ENCODE measurements at places on chromosomes 11 and 22.

DNA sequence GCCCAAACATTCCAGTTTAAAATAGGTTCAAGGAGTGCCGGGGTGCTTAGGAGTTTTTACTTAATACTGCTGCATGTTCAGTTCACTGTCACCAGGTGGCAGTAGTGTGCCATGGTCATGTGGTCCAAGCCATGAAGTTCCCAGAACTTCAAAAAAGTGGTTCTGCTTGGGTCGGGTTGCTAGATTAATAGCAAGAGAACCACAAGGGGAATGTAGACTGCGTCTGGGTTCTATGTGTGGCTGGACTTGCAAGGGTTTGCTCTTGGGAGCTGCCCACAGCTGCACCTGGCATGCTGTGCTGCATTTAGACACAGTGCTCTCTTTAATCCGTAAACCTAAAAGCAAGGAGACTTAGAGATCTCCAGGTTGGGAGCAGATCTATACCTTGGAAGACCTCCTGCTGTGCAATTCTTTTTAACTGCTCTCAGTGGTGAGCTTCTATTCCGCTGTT lies 6.5 kb upstream of the SPON1 start:
- DNase-seq, result peak; percentile 69

GRCh38 chr11:6635082-6635932 lies 16.1 kb upstream of the TPP1 start:
- peak; percentile 67 for DNase-seq

DNA sequence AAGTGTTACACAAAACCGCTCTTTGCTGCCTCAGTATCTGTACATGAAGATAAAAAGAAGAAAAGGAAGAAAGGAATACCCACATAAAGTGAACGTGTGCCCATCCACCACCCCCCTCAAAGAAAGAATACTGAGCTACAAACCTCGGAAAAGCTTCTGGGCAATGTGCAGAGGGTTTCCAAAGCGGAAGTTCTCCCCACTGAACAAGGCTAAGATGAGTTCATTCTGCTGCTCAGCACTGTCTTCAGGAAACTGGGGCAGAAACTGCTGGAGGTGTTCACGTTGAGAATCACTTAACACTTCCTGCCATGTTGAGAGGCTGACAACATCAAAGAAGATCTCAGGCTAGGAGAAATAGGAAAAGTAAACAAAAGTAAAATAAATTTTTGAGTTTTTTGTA lies 6.9 kb downstream of the NFRKB start:
- no peak for DNase-seq

GRCh38 chr11:5550440-5551095 lies 2.2 kb upstream of the OR52H1 start:
- no peak for DNase-seq

GRCh38 chr11:99565333-99565732 lies 544.6 kb downstream of the CNTN5 start:
- no peak for DNase-seq

DNA sequence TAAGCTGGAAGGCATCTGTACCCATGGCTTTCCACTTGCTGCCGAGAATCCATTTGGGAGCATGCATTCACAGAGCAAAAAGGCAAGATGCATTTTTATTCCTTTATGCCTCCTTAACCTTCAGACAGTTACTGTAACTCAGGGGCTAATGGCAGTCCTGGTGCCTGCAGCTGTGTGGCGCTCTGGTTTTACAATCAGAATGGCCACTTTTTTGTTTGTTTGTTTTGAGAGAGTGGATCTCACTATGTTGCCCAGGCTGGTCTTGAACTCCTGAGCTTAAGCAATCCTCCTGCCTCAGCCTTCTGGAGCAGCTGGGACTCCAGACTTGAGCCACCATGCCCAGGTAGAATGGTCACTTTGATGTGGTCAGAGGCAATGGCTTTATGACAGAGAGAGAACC lies 101.8 kb downstream of the NAV2 start:
- DNase-seq, result no peak

GRCh38 chr11:12581416-12581815 lies 92.8 kb upstream of the TEAD1 start:
- no peak for DNase-seq

DNA sequence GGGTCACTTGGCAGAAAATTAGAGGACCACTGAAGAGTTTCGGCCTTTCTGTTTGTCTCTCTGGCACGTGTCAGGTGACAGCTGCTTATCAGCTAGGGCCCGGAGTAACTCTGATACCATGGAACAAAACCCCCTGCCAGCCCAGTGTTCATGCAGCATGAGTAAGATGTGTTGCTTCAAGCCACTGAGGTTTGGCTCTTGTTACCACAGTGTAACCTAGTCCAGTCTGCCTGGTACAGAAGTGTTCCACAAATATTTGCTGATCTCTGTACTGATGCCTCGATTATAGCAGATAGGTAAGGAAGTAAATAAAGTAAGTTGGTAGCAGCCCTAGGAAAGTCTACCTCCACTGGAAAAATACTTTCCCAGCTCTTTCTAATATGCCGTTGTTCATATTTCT lies 20.5 kb upstream of the ETS1 start:
- DNase-seq, result no peak

GRCh38 chr11:111245425-111245824 lies at the start of gene POU2AF2:
POU2AF2 (plus strand) TSS chr11:111245725; CDS start chr11:111245854, 129 bp downstream.
- no peak for DNase-seq

DNA sequence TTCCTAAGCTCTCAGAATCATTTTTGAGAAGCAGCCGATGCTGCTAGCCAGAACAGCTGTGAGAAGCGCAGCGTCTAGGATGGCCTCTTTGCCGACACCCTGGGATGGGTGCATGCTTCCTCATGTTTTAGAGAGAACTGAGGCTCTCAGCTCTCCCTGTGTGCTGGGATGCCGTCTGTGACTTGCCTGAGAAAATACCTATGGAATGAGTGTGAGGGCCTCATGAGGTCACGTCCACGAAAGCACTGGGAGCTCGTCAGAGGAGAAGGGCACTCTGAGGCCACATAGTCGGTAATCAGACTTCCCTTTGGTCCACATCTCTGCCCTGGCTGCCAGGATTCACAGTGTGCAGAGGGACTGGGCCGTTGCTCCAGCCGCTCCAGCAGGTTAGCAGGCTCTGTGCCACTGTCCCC lies 54.7 kb downstream of the MICAL3 start:
- no peak for DNase-seq

- DNase-seq, result no peak
Measured at GRCh38 chr11:78691215-78691614, 116.6 kb upstream of the NARS2 start.

DNA sequence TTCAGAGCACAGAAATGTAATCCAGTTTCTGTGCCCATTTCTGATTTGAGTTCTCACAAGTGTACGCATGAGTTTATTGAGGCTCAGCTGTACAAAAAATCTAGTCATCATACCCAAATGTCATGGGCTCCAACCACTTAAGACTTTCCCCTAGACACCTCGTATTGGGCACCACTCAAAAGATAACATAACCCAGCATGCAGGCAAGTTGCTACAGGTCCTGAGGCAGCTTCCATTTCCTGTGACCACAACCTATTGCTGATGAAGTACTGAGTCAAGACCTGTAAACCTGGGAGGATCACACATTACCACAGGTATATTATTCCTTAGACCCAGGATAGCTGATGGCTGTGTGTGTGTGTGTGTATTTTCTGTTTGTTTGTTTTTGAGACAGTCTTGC lies 95.2 kb downstream of the MRTFA start:
- DNase-seq, result no peak

DNA sequence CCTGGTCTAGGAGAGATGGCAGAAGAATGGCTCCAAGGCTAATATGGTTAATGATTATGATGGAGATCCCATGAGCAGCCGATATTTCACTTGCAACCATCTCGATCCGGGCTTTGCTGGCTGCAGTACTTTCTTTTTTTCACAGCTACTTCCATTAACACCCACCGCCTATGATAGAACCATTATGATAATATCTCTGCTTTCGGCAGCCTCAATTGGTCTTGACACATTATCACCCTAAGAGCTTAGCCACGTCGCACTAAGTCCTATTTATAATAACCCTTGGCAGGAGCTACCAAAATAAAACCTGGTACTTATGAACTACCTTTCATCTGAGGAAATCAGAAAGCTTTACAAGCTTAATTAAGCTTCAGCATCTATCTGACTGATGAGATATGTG lies 7.6 kb upstream of the FJX1 start:
- DNase-seq, result no peak

DNA sequence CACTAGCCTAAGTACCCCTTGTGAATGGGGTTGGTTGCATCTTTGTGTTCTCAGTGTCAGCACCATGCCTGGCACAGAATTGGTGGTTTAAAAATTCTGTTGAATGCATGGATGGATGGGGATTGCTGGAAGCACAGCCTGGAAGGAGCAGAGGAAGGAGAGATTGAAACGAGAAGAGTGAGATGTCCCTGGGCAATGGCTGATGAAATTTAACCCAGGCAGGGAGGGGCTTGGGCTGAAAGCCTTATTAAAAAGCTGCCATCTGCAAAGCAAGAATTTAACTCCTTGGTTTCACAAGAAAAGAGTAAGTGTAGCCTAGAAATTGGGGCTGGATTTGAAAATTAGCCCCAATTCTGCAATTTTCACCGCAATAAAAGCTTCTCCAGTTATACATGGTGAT lies 126.7 kb downstream of the TEAD1 start:
- no peak for DNase-seq

GRCh38 chr11:43880640-43881159 lies at the start of gene ALKBH3:
ALKBH3 (plus strand) TSS chr11:43880831; CDS start chr11:43882653, 1,822 bp downstream.
- peak; percentile 93 for DNase-seq

- no peak for DNase-seq
Measured at GRCh38 chr22:36926721-36927435, 13.4 kb downstream of the CSF2RB start.

DNA sequence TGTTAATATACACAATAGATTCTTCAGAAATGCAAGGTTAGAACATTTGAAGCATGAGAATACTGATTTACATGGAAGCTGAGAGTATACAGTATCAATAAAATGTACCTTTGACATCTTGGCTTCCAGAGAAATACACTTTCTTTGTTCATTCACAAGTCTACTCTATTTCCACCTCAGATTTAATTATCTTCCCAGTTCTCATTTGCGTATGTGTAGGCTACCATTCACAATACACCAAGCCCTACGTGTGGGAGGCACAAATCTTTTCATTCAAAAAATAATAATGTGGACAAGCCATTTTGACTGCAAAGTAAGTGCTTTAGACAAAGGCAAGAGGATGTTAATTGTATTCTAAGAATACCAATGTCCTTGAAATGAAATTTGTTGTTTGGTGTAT lies 132.7 kb upstream of the MTMR2 start:
- no peak for DNase-seq

DNA sequence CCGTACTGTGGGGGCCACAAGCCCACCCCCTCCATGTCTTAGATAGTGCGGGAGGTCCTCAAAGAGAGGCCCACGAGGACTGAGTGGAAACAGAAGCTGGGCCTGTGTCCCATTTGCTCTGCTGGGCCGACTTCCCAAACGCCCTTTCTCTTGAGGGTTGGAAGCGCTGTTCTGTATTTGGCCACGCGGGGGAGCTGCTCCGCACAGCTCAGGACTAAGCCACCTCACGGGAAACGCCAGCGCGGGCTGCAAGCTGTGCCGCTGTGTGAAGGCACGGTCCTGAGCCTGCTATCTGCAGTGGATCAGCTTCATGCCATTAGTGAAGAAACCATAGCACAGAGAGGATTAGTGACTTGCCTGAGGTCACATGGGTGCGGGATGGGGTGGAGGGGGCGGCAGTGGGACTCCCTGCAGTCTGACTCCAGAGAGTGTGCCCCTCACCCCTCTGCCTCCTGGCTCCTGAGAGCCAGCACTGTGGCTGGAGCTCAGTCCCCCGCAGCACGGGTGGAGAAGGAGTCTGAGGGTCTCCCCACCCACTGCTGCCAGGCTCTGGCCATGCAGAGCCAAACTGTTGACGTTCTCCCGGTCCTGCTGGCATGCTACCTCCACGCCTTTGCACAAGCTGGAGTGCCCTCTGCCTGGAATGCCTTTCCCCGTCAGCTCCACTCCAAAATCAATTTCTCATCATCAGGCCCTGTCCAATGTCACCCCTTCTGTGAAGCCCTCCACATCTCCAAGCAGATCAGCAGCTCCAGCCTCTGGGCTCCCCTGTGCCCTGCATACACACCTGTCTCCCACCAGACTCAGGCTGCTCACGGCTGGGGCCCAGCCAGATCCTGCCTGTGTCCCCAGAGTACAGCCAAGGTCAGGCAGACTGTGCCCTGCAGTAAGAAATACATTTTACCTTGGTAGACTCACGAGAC lies 51.5 kb upstream of the LRRC32 start:
- DNase-seq, result peak; percentile 91

DNA sequence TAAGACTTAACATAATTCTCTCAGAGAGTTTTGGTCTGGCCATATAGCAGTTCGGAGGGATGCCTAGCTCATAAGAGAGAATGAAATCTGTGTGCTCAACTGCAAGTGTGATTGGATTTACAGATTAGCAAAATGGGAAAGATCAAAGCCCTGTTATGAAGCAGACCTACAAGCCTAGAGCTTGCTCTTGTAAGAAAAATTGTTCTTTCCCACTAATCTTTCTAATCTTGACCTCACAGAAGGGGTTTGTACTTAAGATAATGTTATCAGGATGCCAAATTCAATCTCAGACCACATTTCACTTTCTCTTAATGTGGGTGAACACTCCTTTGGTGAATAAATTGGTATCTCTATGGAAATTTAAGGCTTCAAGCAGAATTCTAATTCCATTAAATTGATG lies 267.2 kb downstream of the RAB38 start:
- no peak for DNase-seq

DNA sequence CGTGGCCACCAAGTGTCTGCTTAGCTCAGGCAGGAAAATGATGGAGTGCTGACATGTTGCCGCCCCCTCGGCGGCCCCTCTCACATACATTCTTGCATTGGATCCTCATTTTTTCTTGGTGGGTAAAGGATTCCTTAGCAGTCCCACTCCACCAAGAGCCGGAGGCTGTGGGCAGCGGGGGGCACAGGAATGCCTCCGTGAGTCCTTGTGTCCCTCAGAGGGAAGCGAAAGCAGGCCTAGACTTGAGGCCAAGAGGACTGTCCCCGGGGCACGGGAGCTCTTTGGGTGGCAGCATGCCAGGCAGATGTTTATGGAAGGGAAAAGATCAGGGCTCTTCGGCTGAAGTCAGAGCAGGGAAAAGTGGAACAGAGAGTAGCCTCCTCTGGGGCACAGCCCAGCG lies 21.6 kb downstream of the LRFN4 start:
- DNase-seq, result no peak

GRCh38 chr22:29037340-29037932 lies 24.2 kb downstream of the C22orf31 start:
- DNase-seq, result no peak

DNA sequence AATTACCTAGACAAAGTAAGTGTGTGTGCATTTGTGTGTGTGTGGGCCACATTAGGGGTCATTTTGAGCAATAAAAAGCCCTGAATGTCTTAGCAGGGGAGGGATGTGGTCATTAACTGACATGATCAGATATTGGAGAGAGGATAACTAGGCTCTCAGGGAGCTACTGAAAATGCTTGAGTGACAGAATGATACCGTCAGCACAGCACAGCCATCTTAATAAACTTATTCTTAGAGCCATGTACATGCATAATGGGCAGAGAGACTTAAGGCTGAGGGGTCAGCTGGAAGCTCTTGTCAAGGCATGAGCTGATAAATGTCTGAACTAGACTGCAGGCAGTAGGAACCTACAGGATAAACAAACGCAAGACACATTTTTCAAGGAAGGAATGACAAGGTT lies 239.1 kb upstream of the NCAM1 start:
- DNase-seq, result no peak

- DNase-seq, result peak; percentile 77
Measured at GRCh38 chr11:76152086-76152681, 54.1 kb downstream of the WNT11 start.
